SK-MEL-5 (cell line): ENCODE measurements at places on chromosomes 1 and 21.

- DNase-seq: no peak
These were observed 23.1 kb upstream of the MCOLN2 start for GRCh38 chr1:85019994-85020393.

DNA sequence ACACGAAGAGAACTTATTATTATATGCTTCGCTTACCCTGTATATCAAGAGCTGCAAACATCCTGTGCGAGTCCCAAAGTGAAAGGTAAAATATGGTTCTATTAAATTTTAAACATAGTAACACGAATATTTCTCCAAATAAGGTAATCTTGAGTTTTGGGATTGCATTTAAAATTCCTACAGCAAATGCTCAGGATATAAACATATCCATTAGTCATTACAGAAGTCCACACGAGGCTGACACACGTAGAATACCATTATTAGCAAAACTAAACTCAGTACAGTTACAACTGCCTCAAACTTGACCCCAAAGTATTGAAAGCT, 282 bp upstream of the LYPLAL1 start:
- DNase-seq: no peak

DNA sequence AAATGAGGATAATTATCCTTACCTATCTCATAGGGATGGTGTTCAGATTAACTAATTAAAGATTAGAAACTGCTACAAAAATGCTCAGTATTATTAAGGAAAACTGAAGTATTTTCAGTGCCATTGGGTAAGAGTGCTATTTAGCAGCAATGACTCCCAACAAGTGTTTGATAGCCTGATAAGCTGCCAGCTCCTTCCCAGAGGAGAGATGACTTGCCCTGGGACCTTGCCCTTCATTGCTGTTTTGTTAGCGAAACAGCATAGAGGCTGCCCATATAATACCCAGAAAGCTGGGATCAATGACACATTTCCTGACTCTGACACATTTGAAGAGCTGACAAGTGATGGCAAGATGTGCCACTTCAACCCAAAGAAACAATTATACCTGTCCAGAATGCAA, 592.2 kb downstream of the ADGRL2 start:
- DNase-seq: no peak

DNA sequence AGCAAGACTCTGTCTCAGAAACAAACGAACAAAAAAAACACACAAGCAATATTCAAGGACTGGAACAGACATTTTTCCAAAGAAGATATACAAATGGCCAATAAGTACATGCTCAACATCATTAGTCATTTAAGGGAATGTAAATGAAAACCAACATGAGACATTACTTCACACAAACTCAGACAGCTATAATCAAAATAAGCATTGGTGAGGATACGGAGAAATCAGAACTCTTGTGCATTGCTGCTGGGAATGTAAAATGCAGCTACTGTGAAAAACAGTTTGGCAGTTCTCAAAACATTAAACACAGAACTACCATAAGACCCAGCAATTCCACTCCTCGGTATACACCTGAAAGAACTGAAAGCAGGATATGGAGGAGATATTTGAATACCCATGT, 15.4 kb downstream of the NOL9 start:
- DNase-seq: no peak

DNA sequence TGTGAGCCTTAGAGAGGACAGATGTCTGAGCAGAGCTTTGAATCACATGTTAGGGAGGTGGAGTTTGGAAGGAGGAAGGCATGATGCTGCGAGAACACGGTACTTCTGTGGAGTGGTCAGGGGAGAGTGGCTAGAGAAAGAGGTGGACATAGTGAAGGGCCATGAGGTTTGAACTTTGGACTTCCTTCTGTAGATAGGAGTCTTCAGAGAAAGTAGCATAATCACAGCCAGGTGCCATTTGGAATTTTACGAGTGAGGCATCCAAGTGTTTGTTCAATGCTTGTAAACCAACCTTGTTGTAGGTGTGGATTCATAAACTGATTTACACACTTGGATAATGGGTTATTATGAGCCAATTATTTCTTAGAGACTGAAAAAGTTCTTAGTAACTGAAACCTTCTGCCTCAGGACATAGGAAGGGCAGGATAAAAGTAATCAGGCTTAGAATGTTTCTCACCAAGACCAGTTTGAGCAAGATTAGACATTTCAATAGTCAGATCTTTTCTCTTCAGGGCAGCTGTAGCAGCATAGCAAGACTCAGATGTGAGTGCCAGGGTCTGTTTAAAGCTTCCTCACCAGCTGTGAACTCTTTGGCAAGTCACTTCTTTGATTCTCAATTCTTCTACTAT, 83.5 kb upstream of the HMCN1 start:
- DNase-seq: no peak

DNA sequence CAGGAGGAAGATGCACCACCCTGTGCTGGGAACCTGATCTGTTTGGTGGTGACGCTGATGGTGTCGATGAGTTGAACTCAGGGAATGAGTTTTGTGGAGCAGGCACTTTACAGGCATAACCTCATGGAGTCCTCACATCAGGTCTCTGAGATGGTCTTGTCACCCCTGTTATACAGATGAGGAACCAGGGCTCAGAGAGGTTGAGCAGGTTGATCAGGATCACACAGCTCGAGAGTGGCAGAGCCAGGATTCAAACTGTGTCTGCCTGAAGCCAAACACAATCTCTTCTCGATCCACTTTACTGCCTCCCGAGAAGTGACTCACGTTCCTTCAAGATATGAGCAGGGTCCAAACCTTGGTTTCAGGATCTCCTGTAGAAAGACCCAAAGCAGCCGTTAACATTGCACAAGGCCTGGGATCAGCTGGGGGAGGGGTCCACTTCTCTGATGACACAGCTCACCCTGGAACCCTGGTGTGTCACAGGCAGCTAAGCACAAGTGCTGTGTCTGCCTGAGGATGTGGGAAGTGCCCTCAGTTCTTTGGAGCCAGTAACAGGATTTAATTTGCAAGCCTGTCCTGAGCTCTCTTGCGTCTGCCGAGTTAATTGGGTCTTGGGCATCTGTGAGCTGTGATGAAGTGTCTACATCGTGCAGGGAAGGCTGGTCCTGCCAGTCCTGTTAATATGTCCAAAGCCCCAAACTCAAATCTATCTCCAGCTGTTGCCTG, 65.4 kb upstream of the STUM start:
- no peak for DNase-seq

DNA sequence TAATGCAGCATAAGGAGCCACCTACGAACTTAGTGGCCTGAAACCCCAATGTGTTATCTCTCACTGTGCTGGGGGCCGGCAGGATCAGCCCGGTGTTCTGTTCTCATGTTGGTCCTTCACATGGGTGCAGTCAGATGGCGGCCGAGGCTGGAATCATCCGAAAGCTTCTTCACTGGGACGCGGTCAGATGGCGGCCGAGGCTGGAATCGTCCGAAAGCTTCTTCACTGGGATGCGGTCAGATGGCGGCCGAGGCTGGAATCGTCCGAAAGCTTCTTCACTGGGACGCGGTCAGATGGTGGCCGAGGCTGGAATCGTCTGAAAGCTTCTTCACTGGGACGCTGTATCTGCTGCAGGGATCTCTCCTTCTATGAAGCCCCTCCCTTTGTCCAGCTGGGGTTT, 12.6 kb upstream of the PCBP3 start:
- no peak for DNase-seq

- DNase-seq: no peak
These were observed 66.0 kb upstream of the SDC3 start for GRCh38 chr1:30974536-30974935.

- DNase-seq: no peak
These were observed 122.8 kb downstream of the PLPP3 start for GRCh38 chr1:56456435-56457101.

GRCh38 chr1:167668108-167668507, 38.1 kb downstream of the RCSD1 start:
- no peak for DNase-seq

DNA sequence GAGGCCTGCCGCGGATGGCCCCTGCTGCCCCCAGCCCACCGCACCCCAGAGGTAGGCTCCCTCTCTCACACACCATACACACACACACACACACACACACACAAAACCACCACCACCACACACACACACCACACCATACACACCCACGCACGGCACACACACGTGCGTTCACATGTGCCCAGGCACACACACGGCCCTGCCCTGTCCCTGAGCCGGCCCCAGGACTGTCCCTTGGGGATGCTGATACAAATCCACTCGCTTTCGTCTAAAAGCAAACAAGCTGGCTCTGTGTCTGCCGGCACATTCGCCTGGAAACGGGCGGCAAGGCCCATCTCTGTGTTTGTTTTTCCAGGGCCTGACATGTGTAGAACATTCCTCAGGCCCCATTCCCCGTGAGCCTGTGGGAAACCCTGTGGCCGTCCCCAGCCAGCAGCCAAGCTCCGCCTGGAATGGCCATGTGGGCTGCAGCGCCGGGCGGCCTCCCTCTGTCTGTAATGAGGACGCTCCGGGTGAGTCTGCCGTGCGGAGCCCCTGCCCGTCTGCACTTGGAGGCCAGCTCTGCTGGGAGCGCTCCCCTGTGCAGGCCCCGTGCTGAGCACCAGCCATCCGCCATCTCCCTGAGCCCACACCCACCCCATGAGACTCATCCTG, 67.4 kb downstream of the DMRTB1 start:
- DNase-seq: no peak

DNA sequence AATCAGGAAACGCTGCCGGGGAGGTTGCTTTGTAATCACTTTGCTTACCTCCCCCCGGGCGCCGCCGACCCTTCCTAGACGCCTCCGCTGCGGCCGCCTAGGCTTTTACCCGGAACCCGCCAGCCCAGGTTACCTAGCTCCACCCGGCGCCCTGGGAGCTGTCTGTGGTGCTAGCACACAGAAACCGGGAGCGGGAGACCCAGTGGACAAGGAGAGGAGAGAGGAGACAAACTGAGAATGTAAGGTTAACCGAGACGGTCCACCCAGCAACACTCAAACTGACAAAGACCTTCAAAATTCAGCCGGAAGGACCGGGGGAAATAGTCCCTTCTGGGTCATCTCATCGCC, 9.8 kb downstream of the BARHL2 start:
- DNase-seq: peak; percentile 27

DNA sequence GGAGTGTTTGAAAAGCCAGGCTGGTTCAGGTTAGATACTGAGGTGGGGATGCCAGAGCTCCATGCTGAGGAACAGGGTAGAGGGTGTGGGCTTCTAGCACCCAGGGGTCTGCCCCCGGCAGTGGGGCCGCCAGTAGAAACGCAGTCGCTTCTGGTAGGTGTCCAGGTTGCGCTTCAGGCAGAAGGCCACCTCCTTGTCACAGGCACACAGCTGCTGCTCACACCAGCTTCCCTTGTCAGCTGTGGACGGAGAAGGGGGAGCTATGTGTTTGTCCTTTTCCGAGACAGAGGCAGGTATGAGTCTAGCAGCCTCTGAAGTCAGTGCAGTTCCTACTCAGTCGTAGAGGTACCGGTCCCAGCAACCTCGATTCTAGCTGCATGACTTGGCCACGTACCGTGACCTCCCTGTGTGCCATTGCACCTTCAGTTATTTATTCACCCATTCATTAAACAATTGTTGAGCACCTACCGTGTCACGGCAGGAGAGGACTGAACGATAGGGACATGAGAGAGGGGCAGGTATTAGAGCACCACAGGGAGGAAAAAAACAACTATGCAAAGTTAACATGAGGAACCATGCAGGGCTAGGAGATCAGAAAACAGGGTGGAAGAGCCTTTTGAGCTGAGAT, 5.2 kb downstream of the PLA2G2D start:
- DNase-seq: no peak

GRCh38 chr21:27112186-27112585, 145.3 kb upstream of the ADAMTS5 start:
- no peak for DNase-seq

- DNase-seq: no peak
These were observed 380.9 kb upstream of the PTBP2 start for GRCh38 chr1:96340686-96341085.

DNA sequence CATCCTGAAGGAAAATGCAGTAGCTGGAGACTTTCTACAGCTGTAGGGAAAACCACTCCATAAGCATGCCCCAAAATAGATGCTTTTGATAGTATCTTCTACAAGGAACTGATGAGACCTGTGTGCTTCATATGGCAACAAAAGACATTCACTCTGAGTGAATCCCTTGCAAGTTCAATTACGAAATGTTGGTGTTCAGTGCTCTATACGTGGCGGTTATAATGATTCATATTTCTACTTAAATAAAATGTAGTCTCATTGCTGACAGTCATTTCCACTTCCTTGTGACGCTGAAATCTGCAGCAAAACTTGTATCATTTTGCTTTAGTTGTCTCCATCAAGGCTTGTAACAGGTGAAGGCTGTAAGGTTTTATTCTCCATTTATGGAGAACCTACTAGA, 20.6 kb downstream of the TOR1AIP2 start:
- DNase-seq: no peak

DNA sequence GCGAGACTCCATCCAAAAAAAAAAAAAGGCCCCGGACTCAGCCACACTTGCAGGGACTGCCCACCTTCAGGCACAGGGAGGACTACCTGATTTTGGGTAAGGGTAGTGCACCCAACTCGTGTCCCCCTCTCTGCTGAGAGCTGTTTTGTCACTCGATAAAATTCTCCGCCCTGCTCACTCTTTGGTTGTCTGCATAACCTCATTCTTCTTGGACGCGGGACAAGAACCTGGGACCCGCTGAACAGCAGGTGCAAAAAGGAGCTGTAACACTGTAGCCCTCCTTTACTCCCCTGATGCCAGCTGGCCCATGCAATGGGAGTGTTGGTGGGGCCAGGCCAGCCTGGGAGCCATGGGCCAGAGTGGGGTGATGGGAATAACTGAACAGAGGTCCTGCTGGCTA, 10.6 kb downstream of the S100B start:
- no peak for DNase-seq

DNA sequence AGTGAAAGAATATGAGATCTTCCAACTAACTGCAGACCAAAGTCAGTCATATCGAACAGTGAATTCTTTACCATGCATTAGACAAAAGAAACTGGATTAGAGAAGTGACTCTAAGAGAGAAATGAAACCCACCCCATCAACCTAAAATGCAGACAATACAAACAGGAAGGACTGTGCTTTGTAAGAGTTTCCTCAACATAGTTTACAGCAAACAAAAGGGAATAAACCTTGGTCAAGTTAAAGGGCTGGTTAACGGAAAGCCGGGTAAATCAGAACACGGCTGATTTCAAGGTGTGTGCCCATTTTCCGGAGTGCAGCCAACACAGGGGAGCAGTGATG, 39.2 kb downstream of the SIPA1L2 start:
- DNase-seq: no peak

- DNase-seq: peak; percentile 46
These were observed 28.3 kb upstream of the PKN2 start for GRCh38 chr1:88655685-88656299.

DNA sequence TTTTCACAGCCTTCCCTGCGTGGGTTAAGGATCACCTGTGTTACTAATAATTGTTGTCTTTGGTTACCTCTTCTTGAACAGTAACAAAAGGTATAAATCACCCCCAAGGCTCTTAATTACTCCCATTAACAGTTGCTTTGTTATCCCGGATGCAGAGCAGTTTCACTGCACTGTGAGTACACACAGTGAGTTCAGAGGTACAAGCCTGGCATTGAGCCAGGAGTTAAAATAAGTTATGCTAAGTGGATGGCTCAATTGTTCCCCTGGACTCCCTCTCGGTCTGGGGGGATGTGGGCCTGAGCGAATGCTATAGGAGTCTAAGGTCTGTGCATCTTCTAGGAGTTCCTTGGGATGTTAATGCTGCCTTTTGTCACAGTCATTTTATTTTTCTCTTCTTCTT, 258.3 kb downstream of the ATG4C start:
- DNase-seq: no peak

- no peak for DNase-seq
These were observed 245.3 kb downstream of the TPR start for GRCh38 chr1:186129758-186130157.

GRCh38 chr1:26029054-26029863, 7.7 kb downstream of the EXTL1 start:
- no peak for DNase-seq
